ENCODE measurements at places on chromosomes 1 and 21.

GRCh38 chr1:235998812-235999211, 66.1 kb downstream of the NID1 start:
- DNase-seq = no peak

DNA sequence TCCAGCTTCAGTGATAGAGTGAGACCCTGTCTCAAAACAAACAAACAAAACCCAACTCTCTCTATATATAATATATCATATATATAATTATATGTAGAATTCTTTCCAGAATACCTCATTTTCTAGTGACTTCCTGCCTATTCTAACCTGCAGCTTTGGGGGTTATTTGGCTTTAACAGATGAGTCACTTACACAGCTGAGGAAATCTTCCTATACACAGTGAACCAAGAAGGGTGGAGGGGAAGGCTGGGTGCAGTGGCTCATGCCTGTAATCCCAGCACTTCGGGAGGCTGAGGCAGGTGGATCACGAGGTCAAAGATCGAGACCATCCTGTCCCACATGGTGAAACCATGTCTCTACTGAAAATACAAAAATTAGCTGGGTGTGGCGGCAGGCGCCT, 9.2 kb downstream of the RAB29 start:
- DNase-seq = peak; percentile 31

GRCh38 chr1:225813214-225813964, 3.5 kb downstream of the EPHX1 start:
- peak; percentile 57 for DNase-seq

DNA sequence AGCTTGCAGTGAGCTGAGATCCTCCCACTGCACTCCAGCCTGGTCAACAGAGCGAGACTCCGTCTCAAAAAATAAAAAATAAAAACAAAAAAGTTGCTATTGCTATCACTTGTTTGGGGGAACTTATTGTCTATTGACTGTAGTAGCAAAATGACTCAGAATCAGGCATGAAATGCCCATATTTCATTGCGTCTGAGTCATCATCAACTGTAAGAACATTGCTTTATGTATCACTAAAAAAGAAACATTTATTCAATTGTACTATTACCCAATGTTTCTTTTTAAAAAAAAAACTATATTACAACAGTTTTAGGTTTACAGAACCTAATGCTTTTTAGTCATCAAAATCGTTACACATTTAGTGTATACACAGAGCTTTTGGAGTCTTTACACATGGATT, 91.0 kb upstream of the FMN2 start:
- peak; percentile 33 for DNase-seq

- no peak for DNase-seq
These were observed 92.9 kb upstream of the NEGR1 start for GRCh38 chr1:72375226-72375625.

- no peak for DNase-seq
These were observed 56.0 kb upstream of the NBPF3 start for GRCh38 chr1:21383785-21384401.

DNA sequence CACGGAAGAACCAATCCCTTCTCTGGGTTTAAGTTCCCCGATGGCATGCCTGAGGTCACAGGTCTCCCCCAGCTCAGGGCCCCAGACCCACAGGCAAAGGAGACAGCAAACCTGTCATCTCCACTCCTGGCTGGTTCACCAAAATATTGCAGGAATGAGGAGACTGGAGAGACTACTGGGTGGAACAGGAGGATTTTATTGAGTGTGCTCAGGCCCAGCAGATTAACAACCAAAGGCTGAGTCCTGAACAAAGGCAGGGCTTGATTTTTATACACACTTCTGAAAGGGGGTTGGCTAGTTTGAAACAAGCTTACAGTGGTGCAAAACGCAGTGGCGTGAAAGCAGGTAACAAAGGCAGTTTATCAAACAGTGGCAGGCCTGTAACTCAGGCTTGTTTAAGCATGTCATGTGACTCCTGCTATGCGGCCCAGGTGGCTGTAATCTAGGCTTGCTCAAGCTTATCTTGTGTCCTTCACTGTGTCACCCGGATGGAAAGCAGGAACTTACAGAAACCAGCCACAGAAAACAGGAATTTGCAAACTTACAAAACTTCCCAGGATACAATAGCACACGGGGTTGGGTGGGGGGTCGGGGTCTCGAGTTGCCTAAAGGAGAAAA, 27.4 kb upstream of the KCNJ15 start:
- DNase-seq = no peak

GRCh38 chr1:4494558-4494957, 159.9 kb upstream of the AJAP1 start:
- DNase-seq = no peak

Measured in AG08396 (cell line).